Muscle of back (tissue), 13 donors: ENCODE measurements at places on chromosomes 7 and 10. TPM values are rescaled to one million over a fixed set of nuclear protein-coding genes. Genes with fewer than 3 reads are reported as not detected.

GRCh38 chr7:48446721-48447120 lies 275.5 kb downstream of the ABCA13 start:
- no peak for DNase-seq

PRKG1 gene
- polyA plus RNA-seq: 54.7 TPM

DNA sequence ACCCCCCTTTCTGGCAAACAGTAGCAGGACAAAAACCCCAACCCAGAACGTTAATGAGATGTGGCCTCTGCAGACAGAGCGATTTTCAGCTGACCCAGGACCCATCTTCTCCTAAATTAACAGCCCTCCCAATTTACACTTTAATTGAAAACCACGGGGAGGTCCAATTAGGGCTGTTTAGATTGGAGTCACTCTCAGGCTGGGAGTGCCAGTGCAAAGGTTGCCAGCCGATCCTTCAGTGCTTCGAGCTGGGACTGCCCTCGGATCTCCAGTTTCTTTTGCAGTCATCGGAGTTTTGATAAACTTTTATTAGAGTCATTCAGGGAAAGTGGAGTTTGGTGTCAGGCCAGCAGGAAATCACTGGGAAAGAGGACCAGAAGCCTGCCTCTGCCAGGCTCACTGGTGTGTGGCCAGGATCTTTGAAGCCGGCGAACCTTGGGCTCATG lies 108.0 kb downstream of the DOCK1 start:
- DNase-seq: no peak

CFAP46 gene
- 0.52 TPM for polyA plus RNA-seq

HOXA6 gene
- polyA plus RNA-seq: 3.7 TPM

DNA sequence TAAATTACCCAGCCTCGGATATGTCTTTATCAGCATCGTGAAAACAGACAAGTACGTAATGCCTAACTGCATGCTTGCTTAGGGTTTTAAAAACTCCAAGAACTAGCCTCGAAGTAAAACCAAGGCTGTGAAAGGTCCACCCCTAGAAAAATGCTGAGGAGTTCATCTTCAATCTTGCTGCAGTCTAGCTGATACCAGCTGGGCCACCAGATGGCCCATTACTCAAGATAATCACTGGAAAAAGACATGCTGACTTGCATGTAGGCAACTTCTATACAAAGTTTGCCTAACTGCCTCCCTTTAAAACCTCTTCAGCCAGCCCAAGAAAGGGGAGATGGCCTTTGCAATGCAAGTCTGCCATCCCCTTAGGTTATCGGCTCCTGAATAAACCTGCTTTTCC lies 614.1 kb downstream of the GALNT17 start:
- no peak for DNase-seq

C7orf25 gene
- 1.9 TPM for polyA plus RNA-seq

CHRM2 gene
- 0.82 TPM for polyA plus RNA-seq

GRCh38 chr10:69721690-69722310 lies 79.9 kb upstream of the COL13A1 start:
- peak; percentile 58 for DNase-seq

CYTH3 gene
- polyA plus RNA-seq: 29.0 TPM

DNA sequence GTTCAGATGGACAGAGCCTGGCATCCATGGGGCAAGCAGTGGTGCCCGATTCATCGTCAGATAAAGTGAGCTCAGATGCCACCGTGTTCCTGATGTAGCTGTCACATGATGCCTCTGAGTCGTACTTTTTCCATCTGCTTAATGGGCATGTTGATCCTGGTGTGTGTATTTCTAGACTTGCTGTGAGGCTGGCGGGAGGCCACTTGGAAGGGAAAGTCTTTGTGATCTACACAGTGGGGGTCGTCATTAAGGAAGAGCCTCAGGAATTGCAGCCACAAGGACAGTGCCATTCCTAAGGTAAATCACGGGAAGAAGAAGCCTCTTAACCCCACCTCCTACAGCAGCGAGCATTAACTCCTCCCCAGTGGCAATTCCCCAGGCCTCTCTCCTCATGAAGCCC lies 63.0 kb downstream of the RGS10 start:
- no peak for DNase-seq

- no peak for DNase-seq
Measured at GRCh38 chr10:59847326-59847725, 59.0 kb downstream of the CCDC6 start.

GRCh38 chr10:75712242-75712880 lies 280.9 kb downstream of the LRMDA start:
- DNase-seq: no peak

- DNase-seq: no peak
Measured at GRCh38 chr10:101107771-101108170, 23.3 kb upstream of the TLX1 start.

UCN3 gene
- not detected for polyA plus RNA-seq

DNA sequence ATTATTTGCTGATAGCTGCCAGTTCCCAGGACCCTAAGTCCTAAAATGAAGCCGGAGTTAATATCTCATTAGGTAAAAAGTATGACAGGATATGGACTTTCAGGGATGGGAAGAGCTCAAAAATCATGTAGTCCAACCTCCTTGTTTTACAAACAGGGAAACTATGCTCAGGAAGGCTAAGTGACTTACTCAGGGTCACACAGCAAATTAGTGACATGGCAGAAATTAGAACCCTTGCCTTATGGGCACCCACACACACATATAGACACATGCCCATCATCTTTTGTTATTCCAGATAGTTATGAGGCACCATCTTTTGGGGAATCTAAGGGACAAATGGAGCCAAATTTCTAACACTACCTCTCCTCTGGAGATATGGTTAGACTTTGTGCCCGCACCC lies 91.2 kb upstream of the ARID5B start:
- no peak for DNase-seq

EBLN1 gene
- not detected for polyA plus RNA-seq

DNA sequence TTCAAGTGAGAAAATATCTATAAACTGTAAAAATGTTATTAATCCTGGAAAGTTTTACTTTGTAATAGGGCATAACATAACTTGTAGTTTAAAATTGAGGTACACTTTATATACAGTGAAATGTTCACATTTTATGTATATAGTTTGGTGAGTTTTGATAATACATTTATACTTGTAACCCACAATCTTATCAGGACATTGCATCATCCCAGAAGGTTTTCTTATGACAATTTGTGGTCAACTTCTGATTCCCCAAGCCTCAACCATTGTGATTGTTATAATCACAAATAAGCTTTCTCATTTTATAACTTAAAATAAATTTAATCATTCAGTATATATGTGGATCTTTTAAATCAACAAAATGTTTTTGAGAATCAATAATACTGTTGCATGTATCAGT lies 151.1 kb downstream of the TFPI2 start:
- DNase-seq: no peak

- DNase-seq: no peak
Measured at GRCh38 chr10:73413108-73413527, 740 bp downstream of the ANXA7 start.

GRCh38 chr7:130874071-130874915 lies 140.3 kb upstream of the KLF14 start:
- DNase-seq: no peak

PFKP gene
- 21.3 TPM for polyA plus RNA-seq

ATP5MK gene
- 231 TPM for polyA plus RNA-seq

DNA sequence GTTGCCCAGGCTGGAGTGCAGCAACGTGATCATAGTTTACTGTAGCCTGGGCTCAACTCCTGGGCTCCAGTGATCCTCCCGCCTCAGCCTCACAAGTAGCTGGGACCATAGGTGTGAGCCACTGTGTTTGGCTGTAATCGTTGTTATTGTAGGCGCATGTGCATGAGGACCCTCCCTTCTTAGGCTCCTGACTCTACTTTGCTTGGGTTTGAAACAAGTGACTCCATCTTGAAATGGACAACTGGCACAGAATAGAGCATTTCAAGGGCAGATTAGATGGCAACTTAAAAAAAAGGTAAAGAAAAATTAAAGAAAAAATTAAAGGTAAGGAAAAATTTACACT lies 15.4 kb upstream of the GIMAP8 start:
- no peak for DNase-seq

GRCh38 chr10:98533746-98534445 lies 87.2 kb upstream of the HPS1 start:
- DNase-seq: no peak

DNA sequence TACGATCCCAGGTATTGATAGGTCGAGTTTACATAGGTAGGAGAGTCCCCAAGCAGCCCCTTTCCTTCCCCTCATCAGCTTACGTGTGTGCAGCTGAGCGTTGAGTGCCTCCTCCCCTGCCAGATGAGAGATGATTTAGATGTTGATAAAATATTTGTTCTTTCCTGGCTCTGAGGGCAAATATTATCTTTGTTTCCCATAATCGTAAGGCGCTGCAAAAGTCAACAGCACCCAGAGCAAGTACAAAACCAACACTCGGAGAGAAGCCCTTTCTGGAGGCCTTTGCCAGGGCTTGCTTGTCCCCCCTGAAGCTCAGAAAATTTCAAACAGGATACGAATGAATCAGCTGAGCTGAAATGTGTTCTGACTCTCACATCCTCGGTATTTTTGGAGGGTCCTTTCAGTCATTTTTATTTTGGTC lies 683.2 kb downstream of the LRMDA start:
- no peak for DNase-seq

DNA sequence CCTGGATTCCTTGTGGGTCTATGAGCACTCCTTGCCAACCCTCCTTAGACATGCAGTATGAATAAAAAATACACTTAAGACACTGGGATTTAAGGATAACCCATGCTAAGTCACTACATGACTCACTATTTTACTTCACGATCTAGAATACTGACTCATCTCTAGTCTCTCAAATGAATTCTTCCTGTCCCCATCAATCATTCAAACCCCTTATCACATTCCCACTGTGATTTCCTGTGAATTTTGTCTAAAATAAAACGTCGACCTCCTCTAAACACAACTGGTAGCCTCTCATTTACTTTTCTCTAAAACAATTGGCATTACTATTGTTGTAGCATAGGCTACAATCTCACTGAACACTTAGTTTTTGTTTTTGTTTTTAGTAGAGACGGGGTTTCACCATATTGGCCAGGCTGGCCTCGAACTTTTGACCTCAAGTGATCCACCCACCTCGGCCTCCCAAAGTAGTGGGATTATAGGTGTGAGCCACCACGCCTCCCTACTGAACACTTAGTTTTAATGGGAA lies 3.9 kb upstream of the IQUB start:
- DNase-seq: peak; percentile 61

GRCh38 chr7:9863545-9863944 lies 1110.1 kb upstream of the PHF14 start:
- peak; percentile 1 for DNase-seq

SLC39A12 gene
- not detected for polyA plus RNA-seq

GRCh38 chr10:57218382-57218781 lies 857.3 kb upstream of the ZWINT start:
- DNase-seq: no peak

LRRC18 gene
- 0.10 TPM for polyA plus RNA-seq

NKX6-2 gene
- polyA plus RNA-seq: 2.3 TPM

DPP6 gene
- polyA plus RNA-seq: 4.9 TPM

- DNase-seq: peak; percentile 76
Measured at GRCh38 chr7:45917658-45918057, 3.4 kb downstream of the IGFBP3 start.

DNA sequence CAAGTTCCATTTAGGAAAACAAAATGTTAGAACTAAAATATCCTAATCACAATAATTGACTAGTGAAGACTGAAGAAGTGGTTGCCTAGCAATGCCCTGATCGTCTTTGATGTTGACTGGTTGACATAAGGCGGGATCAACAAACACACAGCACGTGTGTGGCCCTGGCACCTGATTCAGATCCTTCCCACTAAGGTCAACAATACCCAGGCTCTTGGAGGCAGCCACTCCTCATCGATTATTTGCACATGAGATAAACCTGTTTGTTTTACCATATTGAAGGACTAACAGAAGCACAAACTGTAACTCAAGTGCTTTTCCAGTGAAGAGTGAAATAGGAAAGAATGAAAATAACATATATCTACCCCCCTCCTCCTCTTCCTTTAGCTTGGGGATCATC lies 15.6 kb downstream of the FANK1 start:
- no peak for DNase-seq

IRF5 gene
- 3.0 TPM for polyA plus RNA-seq

TMEM254 gene
- polyA plus RNA-seq: 15.6 TPM

INA gene
- 0.77 TPM for polyA plus RNA-seq

INSIG1 gene
- 27.5 TPM for polyA plus RNA-seq

SPDYE1 gene
- 0.77 TPM for polyA plus RNA-seq

DNA sequence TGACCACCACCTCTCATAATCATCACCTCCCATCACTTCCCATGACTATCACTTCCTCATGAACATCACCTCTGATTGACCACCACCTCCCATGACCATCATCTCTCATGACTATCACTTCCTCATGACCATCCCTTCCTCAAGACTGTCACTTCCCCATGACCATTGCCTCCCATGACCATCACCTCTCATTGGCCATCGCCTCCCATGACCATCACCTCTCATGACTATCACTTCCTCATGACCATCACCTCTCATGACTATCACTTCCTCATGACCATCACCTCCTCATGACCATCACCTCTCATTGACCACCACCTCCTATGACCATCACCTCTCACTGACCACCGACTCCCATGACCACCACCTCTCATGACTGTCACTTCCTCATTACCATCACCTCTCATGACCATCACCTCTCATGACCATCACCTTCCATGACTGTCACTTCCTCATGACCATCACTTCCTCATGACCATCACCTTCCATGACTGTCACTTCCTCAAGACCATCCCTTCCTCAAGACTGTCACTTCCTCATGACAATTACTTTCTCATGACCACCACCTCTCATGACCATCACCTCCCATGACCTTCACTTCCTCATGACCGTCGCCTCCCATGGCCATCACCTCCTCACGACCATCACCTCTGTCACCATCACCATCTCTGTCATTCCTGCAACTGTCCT lies 51.6 kb downstream of the PDGFA start:
- peak; percentile 1 for DNase-seq

GTPBP10 gene
- 21.9 TPM for polyA plus RNA-seq

GPR15LG gene
- polyA plus RNA-seq: not detected

FGFBP3 gene
- 1.5 TPM for polyA plus RNA-seq

GRCh38 chr7:111173990-111174389 lies 83.1 kb downstream of the LRRN3 start:
- no peak for DNase-seq

TMEM184A gene
- polyA plus RNA-seq: 0.56 TPM

- no peak for DNase-seq
Measured at GRCh38 chr7:82141427-82141826, 302.1 kb downstream of the CACNA2D1 start.

GRCh38 chr10:113997428-113997827 lies 46.2 kb upstream of the ADRB1 start:
- DNase-seq: peak; percentile 49

ZNF394 gene
- 10.3 TPM for polyA plus RNA-seq

GRCh38 chr10:35642793-35643114 lies 658 bp upstream of the FZD8 start:
- no peak for DNase-seq

GRCh38 chr7:142420554-142421362 lies 162.9 kb upstream of the PRSS58 start:
- no peak for DNase-seq

TBX20 gene
- polyA plus RNA-seq: not detected

- DNase-seq: no peak
Measured at GRCh38 chr7:2691011-2691707, 3.2 kb downstream of the AMZ1 start.

GRCh38 chr7:90222811-90223725 lies 11.5 kb downstream of the STEAP2 start:
- DNase-seq: peak; percentile 66
